Activated CD4-positive, alpha-beta T cell treated with anti-CD3 and anti-CD28 coated beads, Interleukin-2, amount 50 U/mL, for 48 hours (primary cell): ENCODE measurements at places on chromosomes 5 and 9.

DNA sequence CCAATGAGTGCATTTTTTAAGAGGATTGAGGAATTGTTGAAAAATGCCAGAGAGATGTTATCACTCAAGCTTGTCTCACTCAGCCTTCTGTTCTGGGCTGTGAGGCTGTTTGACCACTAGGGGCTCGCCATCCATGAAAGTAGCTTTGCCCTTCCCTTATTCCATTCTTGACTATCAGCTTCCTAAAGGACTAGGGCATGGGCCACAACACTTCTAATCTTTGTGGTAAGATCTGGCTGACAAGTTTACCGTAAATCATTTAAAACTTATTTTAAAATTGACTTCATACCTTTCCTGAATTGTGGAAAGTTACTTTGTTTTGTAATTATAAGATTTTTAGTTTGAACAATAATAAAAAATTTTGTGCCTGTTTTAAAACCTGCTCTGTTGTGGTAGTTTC, 49.5 kb downstream of the TJP2 start:
- DNase-seq: no peak

DNA sequence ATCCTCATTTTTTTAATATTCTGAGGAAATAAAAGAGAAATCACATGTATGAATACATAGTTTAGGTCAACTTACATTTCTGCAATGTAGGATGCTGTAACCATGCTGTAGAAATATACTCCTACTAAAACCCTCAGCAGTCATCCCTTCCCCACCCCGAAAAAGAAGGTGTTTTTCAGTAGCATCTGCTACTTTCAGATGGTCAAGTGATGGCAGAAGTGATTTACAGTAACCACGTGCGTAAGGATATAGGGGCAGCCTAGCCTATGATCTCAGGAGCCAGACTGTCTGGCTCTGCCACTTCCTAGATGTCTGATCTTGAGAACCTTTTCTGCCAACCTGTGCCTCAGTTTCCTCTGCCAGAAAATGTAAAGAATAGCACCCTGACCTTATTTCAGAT, 26.0 kb upstream of the SYK start:
- DNase-seq: no peak

DNA sequence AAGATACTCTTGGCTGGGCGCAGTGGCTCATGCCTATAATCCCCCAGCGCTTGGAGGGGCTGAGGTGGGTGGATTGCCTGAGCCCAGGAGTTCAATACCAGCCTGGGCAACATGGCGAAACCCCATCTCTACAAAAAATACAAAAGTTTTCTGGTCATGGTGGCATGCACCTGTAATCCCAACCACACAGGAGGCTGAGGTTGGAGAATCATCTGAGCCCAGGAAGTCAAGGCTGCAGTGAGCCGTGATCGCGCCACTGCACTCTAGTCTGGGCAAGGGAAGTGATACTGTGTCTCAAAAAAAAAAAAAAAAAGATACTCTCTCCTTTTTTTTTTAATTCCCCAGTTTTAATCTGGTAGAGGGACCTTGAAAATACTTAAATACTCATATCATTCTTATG, 15.0 kb downstream of the ANKRD33B start:
- DNase-seq: no peak

DNA sequence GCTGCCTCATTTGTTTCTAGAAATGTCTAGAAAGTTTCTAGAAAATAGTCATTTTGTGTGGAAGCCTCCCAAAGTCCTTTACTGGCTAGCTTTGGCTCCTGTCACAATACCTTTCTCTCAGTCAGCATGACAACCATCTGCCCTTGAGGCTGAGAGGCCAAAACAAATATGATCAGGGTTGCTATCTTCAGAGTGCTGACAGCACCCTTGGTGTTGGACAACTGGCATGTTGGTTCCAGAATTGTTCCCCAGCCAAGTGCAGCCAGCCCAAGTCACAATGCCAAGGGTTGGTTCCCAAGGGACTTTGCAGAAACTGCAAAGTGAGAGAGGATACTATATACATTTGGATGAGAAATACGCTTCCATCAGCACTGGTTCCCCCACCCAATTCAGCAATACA, 140.9 kb upstream of the GAS1 start:
- DNase-seq: no peak

DNA sequence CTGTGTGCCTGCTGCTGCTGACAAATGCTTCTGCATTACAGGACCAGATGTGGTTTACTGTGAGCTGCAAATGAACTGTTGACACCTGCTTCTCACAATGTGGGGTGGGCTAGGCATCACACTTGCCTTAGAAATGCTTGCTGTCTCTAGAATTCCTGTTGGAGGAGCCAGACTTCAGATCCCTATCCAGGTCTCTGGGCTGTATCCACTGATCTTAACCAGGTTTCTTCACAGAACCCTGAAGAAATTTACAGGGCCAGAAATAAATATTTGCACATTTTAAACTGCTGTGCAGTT, 255.4 kb downstream of the FAM114A2 start:
- DNase-seq: no peak

DNA sequence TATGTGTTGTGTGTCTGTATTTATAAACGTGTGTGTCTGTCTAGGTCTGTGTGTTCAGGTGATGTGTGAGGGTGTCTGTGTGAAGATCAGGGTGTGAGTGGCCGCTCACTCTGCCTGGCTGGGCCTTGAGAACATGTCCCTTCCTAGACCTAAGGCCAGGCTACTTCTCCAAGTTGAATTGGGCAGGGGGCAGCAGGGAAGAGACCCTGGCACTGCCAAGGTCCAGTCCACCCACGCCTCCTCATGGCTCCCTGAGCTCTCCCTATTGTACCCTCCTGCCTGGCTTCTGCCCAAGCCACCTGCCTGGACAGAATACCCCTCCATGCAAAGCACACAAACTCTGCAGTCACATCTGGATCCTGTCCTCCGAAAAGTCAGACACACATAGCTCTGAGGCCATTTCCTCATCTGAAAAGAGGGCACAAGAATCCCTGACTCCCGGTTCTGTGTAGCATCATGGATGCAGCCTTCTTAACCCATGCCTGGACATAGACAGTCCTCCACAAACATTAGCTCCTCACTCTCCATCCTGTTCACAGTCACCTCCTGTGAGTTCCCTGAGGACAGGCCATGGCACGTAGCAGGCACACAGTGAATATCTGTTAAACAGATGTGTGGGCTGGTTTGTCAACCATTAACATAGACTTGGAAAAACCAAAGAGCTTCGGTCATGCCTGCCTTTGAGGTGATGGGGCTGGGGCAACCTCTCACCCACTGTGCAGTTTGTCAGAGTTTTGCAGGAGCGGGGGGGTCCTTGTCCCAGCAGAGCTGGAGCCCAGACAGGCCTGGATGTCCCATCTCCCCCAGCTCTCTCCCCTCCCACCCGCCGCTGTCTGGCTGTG, 167.8 kb upstream of the MVB12B start:
- DNase-seq: no peak

DNA sequence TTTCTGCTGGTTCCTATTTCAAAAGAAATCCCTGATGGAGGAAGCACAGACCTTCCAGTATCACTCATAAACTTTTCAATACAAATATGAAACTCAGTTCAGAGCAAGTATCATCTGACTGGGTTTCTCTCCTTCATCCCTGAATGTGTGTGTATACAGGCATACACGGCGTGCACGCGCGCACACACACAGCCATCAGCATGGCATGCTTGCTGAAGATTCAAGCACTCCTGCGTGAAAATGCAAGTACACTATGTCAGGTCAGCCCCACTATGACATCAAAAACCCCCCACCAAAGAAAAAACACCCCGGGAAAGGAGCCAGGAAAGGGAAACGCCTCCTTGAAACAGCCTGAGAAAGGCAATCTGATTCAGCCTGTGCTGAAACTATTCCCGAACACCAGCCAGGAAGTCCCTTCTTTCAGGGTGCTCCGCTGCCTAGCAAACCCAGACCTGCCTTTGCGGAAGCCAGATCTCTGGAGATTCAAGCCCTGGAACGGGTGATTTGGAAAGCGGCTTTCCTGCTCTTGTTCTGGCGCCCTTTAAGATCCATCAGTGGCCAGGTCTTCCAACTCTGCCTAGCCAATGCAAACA, 831 bp downstream of the KLHL3 start:
- DNase-seq: peak; percentile 27

DNA sequence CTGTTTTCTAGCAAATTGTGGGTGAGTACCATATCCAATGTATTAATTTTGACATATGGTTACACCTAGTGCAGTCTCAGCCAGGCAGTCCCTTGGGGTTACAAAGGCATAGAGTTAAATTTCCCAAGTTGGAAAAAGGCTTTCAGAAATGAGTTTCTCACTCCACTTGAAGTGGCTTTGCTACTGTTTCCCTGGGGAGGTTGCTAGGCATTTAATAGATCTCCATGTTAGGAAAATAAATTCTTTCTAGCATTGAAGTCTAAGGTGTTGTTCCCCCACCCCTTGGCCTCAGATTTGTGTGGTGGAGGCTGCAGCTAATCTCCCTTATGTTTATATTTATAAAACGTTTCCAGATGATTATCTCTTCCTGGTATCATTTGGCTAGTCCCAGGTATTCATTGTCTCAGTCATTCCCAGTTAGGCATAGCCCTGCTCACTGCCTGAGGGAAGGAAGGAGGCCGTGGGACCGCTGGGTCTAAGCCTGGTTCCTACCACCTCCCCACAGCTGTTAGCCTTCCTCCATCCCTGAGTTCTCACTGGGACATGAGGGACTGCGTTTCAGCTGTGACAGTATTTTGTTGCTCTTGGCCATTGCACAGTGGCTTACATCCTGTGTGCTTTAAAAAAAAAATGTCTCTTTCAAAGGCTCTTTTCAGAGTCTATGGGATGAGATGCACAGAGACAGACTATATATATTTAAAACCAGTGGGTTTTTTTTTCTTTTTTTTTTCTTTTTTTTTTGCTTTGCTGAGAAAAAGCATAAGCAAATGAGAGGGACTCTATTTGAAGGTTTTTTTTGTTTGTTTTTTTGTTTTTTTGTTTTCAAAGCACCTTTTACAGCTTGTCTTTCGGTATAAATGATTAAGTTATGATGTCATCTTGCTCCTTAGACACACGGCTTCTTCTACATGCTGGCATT, 121.5 kb downstream of the MAST4 start:
- DNase-seq: no peak

DNA sequence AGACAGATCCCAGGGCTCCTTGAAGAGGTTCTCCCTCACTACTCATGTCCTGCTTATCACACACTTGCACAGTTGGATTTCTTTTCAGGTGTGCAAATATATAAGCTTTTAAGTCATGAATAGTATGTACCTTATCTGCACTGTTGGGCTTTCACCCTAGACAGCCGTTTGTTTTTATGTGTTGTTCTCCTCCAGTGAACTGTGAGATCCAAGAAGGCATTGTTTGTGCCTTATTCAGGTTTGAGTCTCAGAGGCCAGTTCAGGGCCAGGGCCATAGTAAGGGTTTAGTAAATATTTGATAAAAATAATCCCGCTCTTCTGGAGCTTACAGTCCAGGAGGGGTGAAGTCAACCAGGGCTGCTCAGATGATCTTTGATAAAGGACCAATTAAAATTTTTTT, 480.0 kb downstream of the TMEM38B start:
- DNase-seq: no peak

DNA sequence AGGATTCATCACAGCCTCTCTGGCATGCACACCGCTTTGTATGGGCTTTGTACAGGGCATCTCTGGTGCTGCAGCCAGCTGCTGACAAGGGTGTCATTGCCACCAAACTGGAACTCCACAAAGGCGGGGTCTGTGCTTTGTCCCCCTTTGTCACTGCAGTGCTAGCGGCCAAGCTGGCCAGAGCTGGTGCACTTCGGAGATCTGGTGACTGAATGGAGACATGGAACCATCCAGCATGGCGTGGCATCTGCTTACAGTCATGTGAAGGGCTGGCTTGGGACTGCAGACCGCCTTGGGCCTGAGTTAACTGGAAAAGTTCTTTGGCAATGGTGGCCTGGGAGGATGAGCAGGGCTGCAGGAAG, 18.7 kb upstream of the COL5A1 start:
- no peak for DNase-seq

GRCh38 chr5:18119156-18119785, 485.0 kb downstream of the TAF11L14 start:
- no peak for DNase-seq

DNA sequence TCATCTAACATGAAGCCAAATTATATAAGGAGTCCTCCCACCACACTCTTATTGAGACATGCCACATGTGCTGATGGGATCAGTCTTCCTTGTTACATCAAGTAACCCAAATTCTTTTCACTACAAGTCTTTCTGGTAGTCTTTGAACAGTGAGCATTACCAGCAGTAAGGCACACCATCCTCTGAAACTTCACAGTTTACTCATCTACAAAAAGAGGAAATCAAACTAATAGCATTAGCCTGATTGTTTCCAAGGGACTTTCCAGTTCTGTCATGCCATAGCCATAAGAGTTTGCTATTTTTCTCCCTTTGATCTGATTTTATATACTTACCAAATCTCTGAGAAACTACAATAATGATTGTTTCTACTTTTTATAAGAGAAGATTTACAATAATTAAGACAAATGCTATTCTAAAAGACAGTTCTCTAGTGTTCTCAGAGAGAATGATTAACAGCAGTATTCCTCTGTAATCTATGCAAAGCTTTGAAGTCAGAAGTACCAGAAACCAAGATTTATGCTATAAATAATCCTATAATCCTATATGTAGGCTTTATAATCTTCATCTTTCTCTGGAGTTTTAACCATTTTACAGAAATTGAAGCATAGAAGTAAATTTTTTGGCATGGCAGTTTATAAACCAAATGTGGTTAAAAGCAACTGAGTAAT, 166.2 kb upstream of the ACO1 start:
- DNase-seq: no peak

- DNase-seq: no peak
Measured at GRCh38 chr9:71685394-71685793, 82.9 kb downstream of the CEMIP2 start.

DNA sequence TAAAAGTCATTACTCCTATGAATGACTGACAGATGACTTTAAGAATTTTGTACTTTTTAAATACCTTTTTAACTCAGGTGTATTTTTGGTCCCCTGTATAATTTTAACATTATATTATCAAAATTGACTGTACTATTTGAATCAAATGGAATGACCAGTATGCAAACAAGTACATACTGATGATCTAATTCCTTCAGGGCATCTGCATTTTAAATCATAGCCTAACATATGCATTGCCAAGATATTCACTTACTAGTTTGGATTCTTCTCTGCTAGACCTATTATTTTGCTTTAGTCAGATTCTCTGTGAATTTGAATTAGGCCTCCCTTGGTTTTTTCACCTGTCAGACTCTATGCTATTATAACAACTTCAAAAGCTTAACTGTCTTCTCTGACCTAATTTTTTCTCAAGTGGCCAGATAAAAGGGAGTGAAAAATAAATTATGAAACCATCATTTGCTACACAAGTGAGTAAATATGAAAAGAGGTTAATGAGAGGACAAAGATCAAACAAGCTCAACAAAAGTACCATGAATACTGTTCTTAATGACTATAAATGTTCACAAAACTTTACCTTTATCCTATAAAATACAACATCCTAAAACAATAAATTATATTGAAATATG, 1505.2 kb upstream of the CDH9 start:
- DNase-seq: no peak

DNA sequence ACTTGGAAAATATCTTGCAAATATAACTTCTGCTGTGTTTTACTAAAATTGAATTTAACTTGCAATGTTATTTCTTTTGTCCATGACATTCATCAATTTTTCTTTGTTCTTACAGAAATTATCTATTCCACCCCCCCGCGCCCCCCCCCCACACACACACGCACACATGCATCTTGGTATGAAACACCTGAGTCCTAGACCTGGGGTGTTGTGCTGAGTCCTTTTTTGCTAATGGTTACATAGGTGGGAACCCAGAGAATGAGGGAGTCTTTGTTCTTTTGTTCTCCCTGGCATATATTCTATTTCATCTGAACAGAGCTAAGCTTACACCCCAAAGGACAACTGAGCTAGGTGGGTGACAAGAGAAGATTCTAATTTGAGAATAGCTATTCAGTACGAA, 308.9 kb downstream of the CWC27 start:
- no peak for DNase-seq
